ENCODE measurements at places on chromosomes 1 and 21.

DNA sequence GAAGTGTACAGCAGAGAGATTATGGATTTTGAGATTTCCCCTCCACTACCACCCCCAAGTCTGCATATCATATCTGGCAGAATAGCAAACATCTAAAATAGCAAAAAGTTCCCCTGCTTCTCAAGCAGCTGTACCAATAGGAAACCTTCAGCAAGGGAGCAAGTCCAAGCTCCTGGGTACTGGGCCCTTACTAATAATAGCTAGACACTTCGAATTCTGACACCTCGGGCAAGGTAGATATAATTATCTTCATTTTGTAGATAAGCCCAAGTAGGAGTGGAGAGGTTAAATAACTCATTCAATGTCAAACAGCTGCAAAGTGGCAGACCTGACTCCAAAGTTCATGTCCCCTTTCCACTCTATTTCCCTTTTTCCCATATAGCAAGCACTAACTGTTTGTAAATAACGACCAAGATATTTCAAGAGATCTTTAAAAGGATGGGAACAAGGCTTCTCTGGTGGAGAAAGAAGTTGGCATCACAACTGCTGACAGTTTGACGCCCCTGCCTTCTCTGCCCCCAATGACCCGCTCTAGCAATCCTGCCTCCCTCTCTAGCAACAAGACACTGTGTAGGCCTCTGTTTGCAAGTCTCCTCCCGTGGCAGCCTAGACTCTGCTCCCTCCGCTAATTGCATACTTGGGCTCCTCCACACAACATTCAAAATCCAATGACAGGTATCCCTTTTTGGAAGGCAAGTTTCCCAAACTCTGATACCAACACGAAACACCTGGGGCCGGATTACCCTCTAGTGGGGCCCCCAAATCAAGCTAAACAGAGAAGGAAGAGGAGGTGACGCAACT is 18.7 kb upstream of the ADAR start:
- DNase-seq, result no peak

DNA sequence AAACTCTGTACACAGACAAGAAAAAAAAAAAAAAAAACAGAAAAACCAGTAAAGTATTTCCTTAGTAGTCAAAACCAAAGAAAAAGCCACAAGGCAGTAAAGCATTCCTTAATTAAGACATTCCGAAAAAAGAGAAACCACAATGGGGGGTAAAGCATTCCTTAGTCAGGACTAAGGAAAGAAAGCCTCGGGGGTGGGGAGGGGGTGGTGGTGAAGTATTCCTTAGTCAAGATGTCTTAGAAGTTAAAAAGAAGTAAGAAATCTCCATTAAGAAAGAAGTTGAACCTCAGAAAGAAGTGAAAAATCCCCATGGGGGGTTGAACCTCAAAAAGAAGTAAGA is 28.2 kb upstream of the FMO1 start:
- DNase-seq, result no peak

DNA sequence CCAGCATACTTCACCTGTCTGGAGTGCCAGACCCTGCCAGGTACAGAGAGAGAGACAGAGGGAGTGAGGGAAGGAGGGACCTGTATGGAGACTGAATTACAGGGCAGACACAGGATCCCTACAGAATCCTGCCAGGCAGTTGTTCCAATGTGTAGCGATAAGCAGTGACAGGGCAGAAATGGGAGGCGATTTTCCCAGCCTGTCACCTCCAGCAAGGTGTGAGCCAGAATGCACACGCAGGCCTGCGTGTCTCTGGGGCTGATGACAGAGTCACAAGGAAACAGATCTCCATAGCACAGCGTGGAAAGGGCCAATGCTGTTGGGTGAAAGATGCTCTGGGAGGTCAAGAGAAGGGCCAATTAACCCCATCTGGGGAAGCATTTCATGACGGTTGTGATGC is 111.3 kb downstream of the HIVEP3 start:
- DNase-seq, result no peak

- no peak for DNase-seq
Observed at GRCh38 chr21:45463871-45464270, 58.9 kb downstream of the COL18A1 start.

DNA sequence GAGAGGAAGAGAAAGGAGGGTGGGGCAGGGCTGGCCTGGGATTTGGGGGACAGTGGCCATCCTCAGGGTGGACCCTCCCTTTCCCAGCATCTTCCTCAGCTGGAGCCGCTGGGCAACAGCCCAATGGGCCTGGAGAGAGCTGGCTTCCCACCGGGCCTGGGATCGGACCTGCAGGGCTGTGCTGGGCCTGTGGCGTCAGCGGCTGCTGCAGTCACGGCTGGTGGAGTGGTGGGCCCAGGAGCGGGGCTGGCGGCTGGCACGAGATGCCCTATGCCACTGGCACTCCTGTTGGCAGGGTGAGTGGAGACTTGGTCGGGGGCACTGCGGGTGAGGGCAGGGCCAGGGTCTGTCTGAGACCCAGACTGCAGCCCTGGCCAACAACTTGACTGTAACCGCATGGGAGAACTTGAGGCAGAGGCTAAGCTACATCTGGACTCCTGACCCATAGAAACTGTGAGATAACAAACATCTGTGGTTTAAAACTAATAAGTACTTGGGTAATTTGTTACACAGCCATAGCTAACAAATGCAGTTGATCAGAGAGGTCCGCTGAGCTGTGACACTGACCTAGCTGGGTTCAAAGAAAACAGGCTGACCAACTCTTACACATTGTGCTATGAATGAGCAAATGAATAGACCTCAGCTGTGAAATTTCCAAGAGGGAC is 17.9 kb downstream of the C1orf167 start:
- DNase-seq, result no peak

- no peak for DNase-seq
Observed at GRCh38 chr1:56064705-56065104, 514.7 kb downstream of the PLPP3 start.

DNA sequence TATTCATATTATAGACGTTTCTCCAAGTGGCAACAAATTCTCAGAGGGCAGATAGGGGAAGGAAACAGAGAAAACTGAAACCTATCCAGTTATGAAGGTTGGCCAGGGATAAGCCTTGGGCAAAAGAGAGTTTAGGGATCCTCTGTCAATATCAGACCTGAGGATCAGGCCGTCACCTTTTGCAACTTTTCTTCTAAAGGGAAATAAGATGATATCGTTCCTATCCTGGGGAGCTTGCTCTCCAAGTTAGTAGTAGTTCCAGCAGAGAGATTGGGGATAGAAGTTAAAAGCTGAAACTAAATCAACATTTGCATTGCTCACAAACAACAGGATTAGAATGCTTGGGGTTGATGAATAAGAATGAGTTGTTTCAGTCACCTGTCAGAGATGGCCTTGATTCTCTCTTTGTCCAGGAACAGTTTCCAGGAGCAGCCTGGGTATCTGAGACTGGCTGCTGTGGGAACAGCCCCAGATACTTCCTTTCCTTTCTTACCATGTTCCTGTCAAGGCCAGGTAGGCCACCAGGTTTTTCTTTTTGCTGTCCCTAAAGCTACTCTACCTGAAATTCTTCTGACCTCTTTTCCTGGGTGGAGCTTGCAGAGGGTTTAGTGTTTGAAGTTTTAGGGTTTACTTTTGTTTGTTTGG is 2.5 kb downstream of the RIIAD1 start:
- no peak for DNase-seq

GRCh38 chr1:176557543-176558258 is 94.7 kb downstream of the PAPPA2 start:
- no peak for DNase-seq

GRCh38 chr1:211529453-211529852 is 37.5 kb upstream of the RD3 start:
- DNase-seq, result no peak

DNA sequence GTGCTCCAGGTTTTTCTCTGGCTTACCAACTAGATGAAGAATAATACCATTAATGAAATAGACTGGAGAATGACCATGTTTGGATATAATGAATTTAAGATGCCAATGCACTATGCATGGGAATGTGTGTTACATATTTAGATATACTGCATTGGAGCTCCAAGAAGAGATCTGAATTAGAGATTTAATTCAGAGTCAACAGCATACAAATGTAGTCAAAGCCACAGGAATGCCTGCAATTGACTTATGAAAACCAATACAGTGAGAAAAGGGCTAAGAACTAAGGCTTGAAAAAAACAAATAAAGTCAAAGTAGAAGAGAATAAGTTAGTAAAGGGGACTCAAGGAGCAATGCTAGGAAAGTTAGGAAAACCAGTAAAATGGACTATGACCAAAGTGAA is 59.1 kb downstream of the USP24 start:
- DNase-seq, result no peak

GRCh38 chr21:34935452-34935851 is 113.7 kb downstream of the RUNX1 start:
- no peak for DNase-seq

DNA sequence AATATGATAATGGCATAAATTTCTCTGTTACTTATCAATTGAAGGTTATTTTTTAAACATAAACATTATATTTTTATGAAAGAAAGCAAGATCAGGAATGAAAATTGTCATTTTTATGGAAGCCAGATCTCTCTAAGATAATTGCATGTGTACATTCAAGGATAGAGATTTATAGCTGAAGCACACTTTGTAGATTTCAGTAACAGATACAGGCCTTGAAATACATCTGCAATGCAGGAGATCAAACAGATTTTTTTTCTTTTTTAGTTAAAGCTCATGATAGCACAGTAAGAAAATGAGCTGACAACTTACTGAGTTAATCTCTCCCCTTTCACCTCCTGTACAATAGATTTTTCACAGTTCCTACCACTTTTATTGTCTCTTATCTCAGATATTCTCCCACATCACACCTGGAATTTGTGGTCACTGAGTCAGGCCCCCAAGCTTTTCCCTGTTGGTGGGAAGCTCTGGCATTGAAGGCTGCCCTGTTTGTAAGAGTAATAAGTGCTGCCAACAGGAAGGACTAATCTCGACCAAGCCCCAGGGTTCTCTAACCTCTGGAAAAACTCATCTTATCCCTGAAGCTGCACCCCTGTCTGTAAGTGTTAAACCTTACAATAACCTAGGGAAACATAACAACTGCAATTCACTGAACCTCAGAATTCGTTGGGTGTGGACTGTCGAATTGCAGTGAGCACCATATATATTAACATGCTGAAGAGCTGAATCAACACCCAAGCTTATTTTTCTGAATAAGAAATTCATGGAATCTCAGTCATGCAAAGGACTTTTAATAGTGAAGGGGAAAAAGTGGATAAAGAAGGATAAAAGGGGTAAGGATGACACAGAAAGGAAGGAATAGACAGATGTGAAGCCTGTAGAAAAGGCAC is 599.0 kb downstream of the LMO4 start:
- DNase-seq, result no peak

- DNase-seq, result no peak
Observed at GRCh38 chr1:200793677-200794076, 55.0 kb downstream of the CAMSAP2 start.

- DNase-seq, result peak; percentile 50
Observed at GRCh38 chr1:41013796-41014195, 7.7 kb downstream of the SLFNL1 start.

- DNase-seq, result no peak
Observed at GRCh38 chr1:213899413-213899812, 88.4 kb upstream of the PROX1 start.

DNA sequence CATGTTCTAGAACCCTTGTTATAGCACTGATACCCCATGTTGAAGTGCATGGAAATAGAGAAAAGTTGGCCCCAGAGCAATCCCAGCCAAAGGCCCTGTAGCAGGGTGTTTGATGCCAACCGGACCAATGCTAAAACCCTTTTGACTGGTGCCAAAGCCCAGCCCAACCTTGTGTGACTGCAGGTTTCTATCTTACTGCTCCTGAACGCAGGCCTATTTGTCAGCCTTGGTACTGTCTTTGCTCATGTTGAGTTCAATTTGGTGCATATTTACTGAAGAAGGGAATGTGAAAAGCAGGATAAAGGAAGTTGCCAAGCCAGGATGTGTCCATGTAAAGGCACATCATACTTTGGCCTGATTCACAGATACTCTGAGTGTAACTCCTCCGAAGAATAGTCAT is 51.7 kb upstream of the NFASC start:
- DNase-seq, result no peak

- no peak for DNase-seq
Observed at GRCh38 chr1:230948903-230949302, 29.8 kb downstream of the TTC13 start.

- DNase-seq, result no peak
Observed at GRCh38 chr1:60886793-60887331, 195.5 kb upstream of the NFIA start.

DNA sequence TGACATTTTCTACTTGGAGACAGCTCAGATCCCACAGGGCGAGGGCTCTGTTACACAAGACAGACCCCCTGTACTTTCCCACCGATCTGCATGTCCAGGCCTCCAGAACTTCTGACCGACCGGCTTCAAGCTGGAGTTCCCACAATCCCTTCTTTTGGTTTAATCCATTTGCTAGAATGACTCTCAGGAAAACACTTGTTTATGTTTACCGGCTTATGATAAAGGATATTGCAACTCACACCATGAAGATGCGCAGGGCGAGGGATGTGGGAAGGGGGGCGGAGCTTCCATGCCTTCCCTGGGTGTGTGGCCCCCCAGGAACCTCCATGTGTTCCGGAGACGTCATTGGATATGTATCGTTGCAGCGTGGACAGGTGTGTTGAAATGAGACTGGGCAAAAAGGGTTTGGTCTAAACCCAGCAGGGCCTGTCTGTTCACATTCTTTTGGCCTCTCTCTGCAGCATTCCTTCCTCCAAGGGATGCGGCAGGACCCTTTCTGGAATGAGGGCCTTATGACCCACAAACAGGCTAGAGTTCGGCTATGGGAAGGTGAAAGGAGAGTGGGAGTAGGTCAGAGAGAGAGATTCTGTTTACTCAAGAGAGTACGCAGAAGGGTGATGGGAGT is 7.5 kb upstream of the IGSF5 start:
- no peak for DNase-seq

GRCh38 chr1:172360985-172361384 is 59.5 kb upstream of the C1orf105 start:
- no peak for DNase-seq

- DNase-seq, result no peak
Observed at GRCh38 chr1:229845410-229846138, 219.5 kb downstream of the URB2 start.

DNA sequence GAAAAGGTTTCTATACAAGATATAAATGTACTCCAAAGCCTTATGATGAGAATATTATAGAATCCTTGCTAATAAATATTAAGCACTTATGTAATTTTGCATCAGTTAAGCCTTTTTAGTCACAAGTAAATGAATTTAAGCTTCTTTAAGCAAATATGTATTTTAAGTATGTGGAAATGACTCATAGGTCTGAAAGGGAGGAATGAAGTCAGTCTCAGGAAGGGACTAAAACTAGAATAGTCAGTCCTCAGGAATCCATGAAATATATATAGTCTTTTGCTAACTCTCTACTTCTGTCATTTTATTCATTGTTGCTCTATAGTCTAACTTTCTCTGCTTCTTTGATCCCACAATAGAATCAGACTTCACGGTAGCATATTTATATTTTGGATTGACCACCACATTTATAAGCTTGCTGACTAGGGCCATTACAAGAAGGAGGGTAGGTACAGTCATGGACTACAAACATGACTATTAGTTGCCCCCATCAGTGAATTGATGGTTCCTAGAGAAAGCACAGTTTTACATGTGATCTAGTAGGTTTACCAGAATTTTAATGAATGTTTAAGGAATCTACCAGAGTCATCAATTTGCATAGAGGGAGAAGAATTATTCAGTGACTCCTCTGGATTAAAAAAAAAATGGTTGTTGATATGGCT is 20.2 kb upstream of the RABGGTB start:
- no peak for DNase-seq
